Caki2 (cell line): ENCODE measurements at places on chromosomes 11 and 22. TPM values are rescaled to one million over a fixed set of nuclear protein-coding genes. Genes with fewer than 3 reads are reported as not detected.
A peak's percentile ranks its signal among the peaks of the same experiment; 100 is the strongest.

PVALB gene
- not detected in 2 replicates for total RNA-seq

OR52W1 gene
- not detected in 2 replicates for total RNA-seq

DNA sequence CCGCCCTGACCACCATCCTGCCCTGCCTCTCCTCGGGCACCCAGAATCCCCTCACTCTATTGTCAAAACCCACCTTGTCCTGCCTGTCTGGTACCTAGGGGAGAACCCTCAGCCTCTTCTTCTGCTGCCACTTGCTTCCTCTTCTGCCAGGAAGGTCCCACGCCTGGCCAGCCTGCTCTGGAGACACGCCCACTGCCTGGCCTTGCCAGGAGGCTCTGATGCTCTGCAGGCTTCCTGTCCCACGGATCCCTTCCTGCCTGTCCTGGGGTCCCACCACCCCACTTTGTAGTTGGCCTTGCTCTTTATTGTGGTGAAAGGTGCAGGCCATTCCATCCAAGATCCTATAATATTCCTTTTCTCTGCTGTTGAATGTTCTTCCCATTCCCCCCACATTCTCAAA lies 63.4 kb downstream of the BMAL1 start:
- no peak for DNase-seq

DNA sequence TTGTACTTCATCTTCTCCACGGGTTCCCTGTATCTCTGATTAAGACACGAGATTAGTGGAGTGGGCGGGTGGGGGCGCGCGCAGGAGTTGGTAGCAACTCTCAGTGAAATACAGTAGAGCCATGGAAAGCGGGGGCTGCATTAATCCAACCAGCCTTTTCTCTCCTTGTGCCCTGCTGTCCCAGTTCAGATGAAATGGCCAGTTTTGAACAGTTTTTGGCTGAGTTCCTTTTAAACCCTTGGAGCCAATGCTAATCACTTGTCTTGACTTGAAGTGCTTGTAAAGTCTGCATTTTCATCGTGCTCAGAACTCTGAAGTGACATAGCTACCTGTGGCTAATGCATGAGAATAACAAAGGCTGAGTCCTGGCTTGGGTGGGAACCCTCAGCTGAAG lies 734 bp upstream of the TMEM123 start:
- DNase-seq: no peak

DNA sequence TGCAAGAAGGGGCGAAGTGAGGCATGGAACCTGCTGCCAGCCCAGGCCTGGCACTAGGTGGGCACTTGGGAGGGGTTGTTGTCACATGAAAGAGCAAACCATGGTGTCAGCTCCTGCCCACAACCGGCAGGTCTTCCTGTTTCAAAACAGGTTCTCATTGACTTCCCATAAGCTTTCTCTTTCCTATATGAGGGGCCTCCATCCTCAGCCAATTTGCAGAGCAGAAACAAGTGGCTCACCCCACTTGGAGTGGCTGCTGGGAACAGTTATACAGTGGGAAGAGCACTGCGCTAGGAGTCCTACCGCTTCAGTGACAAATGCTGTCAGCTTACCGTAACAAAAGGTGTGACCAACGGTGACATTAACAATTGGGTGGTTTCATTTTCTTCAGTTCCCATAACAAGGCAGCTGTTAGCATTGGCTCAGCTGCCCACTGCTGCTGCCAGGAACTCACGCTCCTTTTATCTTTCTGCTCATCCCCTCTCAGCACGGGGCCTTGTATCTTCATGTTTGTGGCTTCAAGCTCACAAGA lies 10.2 kb upstream of the SSTR3 start:
- no peak for DNase-seq

DNA sequence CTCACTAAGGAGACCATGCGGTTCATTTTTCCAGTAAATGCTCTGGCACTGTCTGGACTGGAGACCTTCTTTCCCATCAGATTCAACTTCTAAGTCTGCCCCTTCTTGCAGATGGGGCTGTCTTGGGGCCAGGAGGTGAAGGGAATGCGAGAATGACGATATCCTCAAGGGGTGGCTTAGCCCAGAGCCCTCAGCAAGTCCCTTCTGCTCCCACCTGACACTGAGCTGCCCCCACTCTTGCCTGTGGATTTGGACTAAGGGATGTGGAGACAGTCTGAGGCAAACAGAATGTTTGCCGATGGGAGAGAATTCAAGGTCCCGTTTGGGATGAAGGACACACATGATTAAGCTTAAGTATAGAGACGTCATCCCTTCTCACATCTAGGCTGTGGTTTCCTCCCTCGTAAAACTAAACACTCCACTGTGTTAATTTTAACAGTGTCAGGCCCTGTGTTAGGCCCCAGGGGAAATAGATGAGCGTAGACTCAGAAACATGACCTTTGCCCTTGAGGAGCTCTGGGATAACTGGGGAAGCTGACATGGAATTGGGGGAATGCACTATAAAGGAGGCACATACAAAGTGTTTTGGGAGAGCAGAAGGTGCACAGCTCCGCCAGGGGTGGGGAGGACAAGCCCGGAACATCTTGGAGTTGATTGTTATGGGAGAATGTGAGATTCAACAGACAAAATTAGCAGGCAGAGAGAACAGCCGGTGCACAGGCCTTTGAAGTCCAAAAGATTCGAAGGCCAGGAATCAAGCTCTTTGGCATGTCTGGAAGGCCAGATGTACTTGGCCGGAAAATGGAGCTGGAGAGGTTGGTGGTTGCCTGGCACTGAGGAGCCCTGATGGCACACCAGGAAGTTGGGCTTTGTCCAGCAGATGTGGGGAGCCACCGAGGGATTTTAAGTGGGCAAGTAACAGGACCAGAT lies 71.6 kb downstream of the ST3GAL4 start:
- peak; percentile 18 for DNase-seq

- DNase-seq: no peak
Observed at GRCh38 chr11:107882095-107882820, 23.7 kb upstream of the SLC35F2 start.

DNA sequence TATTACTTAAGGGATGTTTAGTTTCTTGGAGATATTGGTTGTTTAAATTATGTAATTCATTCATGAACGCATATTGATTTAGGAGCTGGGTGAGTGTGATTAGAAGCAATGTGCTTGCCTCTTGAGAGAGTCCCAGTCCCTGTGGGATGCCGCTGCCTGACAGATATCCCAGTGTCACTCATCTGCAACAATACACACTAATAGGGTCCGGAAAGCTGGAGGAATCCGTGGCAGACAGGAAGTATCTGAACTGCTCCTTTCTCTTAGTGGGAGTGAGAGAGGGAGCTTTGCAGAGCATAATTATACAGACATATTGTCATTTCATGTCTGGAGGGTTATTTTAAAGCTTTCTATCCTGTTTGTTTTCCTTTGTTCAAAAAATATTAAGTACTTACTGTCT lies 17.4 kb downstream of the AMOTL1 start:
- no peak for DNase-seq

DNA sequence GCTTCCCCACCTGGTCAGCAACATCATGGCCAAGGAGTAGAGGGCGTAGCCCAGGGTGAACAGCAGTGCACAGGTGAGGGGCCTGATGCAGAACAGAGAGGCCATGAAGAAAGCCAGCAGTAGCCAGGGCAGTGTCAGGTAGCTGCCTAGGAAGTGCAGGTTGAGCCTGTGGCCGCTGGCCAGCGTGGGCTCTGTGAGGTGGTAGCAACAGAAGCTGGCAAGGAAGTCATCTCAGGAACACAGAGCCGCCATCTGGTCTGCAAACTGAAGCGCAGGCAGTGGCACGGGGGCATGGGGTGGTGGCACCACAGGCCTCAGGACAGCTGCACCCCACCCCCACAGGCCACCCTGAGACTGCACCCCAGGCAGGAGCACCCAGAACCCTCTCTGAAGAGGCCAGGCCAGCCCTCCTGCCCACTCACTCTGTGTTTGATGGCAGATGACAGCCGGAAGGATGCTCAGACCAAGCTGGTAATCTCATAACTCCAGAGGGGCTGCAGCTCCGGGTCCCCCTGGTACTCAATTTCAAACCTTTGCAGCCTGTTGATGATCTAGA lies 95.3 kb downstream of the MED15 start:
- no peak for DNase-seq

DNA sequence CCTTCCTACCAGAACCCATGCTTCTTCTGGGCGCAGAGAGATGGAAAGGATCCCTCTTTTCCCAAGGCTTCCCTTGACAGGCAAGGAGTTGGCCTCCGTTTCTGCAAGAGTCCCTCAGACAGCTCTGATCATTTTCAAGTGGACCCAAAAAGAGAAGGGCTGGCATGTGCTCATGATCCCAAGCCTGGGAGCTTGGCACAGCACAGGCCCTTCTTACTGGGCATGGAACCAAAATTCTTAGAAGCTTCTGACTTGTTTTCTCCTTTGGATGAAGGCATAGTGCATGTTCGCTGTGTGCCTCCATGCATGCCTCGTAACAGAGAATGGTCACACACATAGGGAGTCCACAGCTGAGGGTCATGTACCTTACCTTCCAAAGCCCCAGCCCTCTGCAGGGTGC lies 449.6 kb downstream of the MIAT start:
- no peak for DNase-seq

DNA sequence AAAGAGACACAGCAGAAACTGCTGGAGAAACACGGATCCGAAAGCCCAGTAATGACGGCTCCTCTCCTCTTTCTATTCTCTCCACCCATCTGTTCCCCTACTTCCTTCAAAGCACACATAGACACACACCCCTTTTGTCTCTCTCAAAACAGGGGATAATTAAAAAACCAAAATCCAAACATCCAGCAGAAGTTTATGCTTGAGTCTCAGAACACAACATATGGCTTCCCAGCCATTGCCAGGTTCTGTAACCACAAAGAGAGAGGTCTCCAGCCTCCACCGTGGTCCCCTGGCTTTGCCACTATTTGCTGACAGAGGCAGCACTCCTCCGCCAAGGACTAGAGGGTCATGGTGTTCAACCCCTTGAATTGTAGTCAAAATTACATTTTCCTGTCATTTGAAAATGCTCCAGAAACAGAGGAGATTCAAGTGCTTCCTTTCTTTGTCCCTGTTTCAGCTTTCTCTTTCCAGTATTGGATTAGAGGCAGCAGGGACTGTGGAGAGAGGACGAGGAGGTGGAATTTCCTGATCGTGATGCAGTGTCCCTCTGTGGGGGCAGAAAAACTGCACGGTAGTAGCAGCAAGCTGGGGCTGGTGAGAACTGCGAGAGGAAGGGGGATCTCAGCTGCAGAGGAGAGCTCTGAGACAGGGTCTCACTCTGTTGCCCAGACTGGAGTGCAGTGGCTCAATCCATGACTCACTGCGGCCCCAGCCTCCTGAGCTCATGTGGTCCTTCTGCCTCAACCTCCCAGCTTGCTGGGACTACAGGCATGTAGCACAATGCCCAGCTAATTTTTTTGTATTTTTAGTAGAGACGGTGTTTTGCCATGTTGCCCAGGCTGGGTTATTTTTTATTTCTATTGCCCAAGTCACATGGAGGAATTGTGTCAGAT lies 60.3 kb downstream of the UBASH3B start:
- DNase-seq: no peak

DNA sequence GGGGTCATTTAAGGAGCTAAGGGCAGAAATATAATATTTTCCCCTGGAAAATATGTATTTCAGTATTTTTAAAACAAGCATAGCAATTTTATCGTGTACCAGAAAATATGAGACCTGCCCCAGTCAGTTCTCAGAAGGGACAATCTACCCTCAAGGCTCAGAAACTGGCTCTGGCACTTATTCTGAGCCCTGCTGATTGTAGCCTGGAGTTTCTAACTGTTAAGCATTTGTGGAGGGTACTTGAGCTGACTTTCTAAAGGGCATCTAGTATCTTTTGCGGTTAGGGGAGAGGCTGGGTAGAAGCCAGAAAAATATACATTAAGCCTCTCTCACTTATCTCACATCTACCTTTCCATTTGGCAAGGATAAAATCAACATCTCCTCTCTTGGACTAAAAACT lies 71.3 kb upstream of the FSHB start:
- DNase-seq: no peak
